ENCODE measurements at places on chromosomes 16 and 17. TPM values are rescaled to one million over a fixed set of nuclear protein-coding genes. Genes with fewer than 3 reads are reported as not detected.
A peak's percentile ranks its signal among the peaks of the same experiment; 100 is the strongest.

The HAPSTR1 gene
- 52.5 TPM for total RNA-seq

The HBA1 gene
- total RNA-seq = not detected

The C1QTNF1 gene
- total RNA-seq = 0.14 TPM

The FLYWCH2 gene
- total RNA-seq = 18.9 TPM

The NPIPA3 gene
- total RNA-seq = 3.0 TPM

The ABCC6 gene
- total RNA-seq = not detected

The CYB561 gene
- total RNA-seq = 1.5 TPM

The CD300E gene
- not detected for total RNA-seq

The TMED6 gene
- total RNA-seq = 1.2 TPM

- peaks cover 9% of the 10 kb centered on the region for H3K36me3 ChIP-seq
- H3K4me1 ChIP-seq = peaks cover 51% of the 10 kb centered on the region
- no peaks in the 10 kb centered on the region for H3K27me3 ChIP-seq
- H3K4me3 ChIP-seq = peak overlapping the region; percentile 99
- H3K27ac ChIP-seq = peak overlapping the region; percentile 98
- peak; percentile 35 for DNase-seq
Observed at GRCh38 chr17:39400547-39401411, 647 bp downstream of the FBXL20 start.

DNA sequence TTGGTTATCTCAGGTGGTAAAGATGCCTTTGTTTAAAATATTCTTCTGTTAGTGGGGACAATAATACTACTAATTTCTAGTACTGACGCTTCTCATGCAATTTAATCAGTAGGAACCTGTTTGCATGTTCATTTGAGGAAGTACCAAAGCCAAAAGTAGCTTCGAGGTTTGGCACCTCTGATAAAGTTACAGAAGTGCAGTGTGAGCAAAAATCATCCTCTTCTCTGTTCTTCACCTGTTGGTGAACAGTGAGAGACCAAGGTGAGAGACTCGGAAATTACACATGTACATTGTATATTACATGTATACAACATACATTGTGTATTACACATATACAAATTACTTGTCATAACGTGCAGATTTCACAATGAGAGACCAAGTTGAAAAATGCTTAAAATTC lies 404.6 kb downstream of the MAF start:
- H3K27ac ChIP-seq = no peak overlapping the region
- no peak for DNase-seq
- H3K4me3 ChIP-seq = no peak overlapping the region
- peaks cover 6% of the 10 kb centered on the region for H3K4me1 ChIP-seq
- H3K27me3 ChIP-seq = peaks cover 2% of the 10 kb centered on the region
- H3K36me3 ChIP-seq = no peaks in the 10 kb centered on the region

DNA sequence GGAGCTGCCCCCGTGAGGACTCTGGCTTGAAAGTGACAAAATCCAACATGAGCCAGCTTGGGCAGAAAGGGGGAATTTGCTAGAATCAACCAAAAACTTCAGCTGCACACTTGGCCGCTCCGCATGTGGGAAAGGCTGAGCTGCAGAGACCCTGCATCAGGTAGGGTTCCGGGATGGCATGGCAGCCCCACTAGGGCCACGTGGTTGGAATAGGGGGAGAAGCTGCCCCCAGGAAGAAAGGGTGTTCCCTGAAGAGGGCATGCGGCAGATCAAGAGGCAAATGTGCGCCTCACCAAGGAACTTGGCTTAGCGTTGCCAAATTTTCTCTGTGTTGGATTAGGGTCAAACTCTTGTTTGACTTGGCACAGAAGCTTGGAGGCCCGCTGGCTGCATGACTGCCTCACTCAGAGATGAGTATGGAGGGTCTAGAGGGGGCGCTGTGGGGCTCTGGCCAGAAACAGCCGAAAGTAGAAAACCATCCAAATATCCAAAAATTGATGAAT lies 29.2 kb upstream of the WFIKKN2 start:
- peak; percentile 14 for DNase-seq
- H3K27ac ChIP-seq = no peak overlapping the region
- H3K27me3 ChIP-seq = no peaks in the 10 kb centered on the region
- no peaks in the 10 kb centered on the region for H3K36me3 ChIP-seq

DNA sequence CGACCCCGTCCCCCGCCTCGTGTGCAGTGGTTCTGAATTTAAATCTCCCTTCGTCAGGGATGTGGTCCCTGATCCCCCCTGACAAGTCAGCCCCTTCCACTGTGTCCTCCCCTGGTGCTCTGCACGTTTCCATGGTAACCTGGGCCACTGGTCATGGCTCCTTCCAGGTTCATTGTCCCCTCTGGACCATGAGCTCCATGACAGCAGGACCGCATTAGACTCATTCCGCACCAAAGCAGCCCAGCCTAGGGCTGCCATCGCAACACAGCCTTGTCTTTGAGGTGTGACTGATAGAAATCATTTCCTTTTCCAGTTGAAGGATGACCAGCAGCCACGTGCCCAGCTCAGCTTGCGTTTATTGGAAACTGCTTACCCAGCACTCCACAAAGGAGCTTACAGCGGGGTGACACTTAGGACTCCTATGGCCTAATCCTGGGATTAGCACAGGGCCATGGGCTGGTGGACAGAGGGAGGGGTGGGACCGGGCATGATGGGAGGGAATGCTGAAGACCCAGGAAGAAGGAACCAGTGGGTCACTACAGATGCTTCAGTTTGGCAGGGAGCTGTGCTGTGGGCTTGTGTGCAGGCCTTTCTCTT lies 7.6 kb downstream of the RCVRN start:
- H3K27me3 ChIP-seq = peaks cover 9% of the 10 kb centered on the region
- no peak overlapping the region for H3K4me3 ChIP-seq
- no peak for DNase-seq

DNA sequence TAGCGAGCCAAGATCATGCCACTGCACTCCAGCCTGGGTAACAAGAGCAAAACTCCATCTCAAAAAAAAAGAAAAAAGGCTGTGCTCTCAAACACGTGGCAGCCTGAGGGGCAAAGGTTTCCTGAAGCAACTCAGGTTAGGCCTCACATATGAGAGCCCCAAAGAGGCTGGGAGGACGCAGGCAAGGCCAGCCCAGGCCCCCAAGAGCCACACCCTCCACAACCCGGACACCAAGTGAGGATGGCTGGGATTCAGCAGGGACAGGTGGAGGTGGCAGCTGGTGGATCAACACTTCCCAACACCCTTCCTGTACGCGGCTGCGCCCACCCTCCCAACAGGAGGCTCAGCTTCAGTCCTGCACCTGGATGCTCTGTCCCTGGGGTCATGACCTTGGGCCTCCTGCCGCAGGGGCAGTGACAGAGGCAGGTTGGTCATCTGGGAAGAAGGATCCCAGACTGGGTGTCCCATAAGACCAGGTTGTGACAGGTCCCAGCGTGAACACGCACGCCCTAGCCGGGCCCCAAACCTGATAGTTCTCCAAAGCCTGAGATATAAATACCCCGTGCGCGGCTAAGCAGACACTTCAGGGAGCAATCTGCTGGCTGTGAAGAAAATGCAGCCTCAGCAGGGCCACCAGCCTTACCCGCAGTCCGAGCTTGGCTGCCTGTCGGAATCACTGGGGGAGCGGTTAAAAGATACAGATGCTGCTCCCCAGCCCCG lies 78.1 kb downstream of the TIMM22 start:
- H3K27me3 ChIP-seq = no peaks in the 10 kb centered on the region
- no peak overlapping the region for H3K4me3 ChIP-seq
- H3K4me1 ChIP-seq = no peaks in the 10 kb centered on the region
- H3K27ac ChIP-seq = no peak overlapping the region
- DNase-seq = no peak
- peaks cover 9% of the 10 kb centered on the region for H3K36me3 ChIP-seq

DNA sequence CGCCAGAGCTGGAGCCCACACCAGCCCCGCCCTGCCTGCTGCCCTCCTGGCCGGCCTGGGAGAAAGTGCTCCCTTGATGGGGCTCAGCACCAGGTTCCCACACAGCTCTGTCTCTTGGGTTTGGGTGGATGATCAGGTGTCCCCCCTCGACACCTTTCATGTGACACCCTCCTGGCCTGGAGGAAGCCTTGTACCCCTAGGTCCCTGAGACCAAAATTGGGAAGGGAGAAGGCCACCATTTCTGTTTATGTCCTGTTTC lies 19.4 kb upstream of the PLLP start:
- DNase-seq = no peak
- no peak overlapping the region for H3K4me3 ChIP-seq
- no peaks in the 10 kb centered on the region for H3K27me3 ChIP-seq
- H3K36me3 ChIP-seq = no peaks in the 10 kb centered on the region
- no peak overlapping the region for H3K27ac ChIP-seq
- peaks cover 7% of the 10 kb centered on the region for H3K4me1 ChIP-seq

GRCh38 chr16:85780281-85780680 lies 19.1 kb downstream of the EMC8 start:
- no peak for DNase-seq
- H3K4me1 ChIP-seq = peaks cover 14% of the 10 kb centered on the region
- H3K36me3 ChIP-seq = peaks cover 28% of the 10 kb centered on the region
- no peak overlapping the region for H3K4me3 ChIP-seq

DNA sequence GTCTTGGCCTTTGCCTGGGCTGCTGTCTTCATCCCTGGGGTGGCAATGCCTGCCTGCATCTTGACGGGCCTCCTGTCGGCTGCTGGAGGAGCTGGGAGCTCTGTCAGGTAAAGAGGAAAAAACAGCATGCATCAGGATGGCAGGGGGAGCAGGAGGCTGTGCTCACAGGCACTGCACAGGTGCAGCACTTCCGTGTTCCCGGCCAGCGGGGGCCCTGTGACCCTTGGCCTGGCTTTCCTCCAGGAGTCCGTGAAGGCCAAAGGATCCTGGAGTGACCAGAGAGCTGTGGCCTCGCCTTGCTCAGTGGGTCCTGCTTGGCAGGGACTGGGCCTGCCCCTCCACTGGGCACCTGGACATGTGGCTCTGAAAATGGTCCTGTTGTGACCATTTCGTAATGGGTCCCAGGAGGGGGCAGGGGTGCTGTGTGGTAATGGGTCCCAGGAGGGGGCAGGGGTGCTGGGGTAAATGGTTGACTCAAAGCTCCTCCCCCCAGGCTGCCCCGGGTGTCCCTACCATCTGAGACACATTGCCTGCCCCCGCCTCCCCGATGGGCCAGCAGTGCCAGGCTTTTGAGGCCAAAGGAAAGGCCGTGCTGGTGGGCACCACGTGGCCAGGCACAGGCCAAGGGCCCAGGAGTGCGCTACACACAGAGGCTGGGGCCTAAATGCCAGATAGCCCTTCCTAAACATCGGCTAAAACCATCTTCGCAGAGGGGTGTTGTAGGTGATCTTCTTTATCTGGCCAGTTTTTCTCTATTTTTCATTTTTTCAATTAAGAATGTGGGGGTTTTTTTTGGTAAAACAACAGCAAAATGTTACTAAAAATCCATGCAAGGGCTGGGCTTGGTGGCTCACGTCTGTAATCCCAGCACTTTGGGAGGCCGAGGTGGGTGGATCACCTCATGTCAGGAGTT lies 4.0 kb upstream of the FASN start:
- DNase-seq = no peak
- peaks cover 21% of the 10 kb centered on the region for H3K4me1 ChIP-seq
- H3K27me3 ChIP-seq = no peaks in the 10 kb centered on the region
- peak overlapping the region; percentile 52 for H3K27ac ChIP-seq
- H3K36me3 ChIP-seq = peaks cover 11% of the 10 kb centered on the region

DNA sequence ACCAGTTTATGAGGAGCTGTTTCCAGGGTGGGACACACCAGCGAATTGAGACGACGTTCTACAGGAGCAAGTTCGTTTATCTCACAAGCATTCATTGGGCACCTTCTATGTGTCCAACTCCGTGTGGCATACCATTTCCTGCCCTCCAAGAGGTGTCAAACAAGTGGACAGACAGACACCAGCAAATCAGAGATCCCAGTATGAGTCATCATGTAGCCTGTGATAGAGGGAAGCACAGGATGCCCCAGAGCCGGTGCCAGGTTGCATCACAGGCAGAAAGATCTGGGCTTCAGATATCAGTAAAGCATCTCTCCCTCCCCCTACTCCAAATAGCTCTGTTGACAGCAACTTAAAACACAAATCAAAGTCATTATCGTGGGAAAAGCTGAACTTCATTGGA lies 31.8 kb upstream of the MAF start:
- H3K27ac ChIP-seq = no peak overlapping the region
- no peak overlapping the region for H3K4me3 ChIP-seq
- peaks cover 10% of the 10 kb centered on the region for H3K4me1 ChIP-seq
- no peaks in the 10 kb centered on the region for H3K36me3 ChIP-seq
- DNase-seq = peak; percentile 21

- no peak overlapping the region for H3K27ac ChIP-seq
- DNase-seq = no peak
- peaks cover 39% of the 10 kb centered on the region for H3K27me3 ChIP-seq
- no peaks in the 10 kb centered on the region for H3K36me3 ChIP-seq
- H3K4me1 ChIP-seq = peaks cover 8% of the 10 kb centered on the region
Observed at GRCh38 chr17:72616447-72616846, 476.0 kb downstream of the SLC39A11 start.

DNA sequence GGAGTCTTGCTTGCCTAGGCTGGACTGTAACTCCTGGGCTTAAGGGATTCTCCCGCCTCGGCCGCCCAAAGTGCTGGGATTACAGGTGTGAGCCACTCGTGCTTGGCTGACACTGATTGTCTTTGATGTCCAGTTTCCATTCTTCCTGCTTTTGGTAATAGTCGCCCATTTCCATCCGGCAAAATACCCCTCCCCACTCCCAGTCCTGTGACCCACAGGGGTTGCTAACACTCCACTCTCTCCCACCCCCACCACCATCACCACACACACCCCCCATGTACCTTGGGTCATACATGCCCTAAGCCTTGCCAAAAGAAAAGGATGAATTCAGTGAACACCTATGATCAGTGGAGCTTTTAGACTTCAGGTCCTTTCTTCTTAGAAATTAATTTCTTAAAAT lies 52.8 kb upstream of the MYH10 start:
- DNase-seq = no peak
- H3K4me3 ChIP-seq = no peak overlapping the region
- H3K4me1 ChIP-seq = no peaks in the 10 kb centered on the region
- peaks cover 12% of the 10 kb centered on the region for H3K27me3 ChIP-seq

GRCh38 chr16:79456036-79456435 lies 144.5 kb downstream of the MAF start:
- H3K27ac ChIP-seq = no peak overlapping the region
- H3K27me3 ChIP-seq = peaks cover 7% of the 10 kb centered on the region
- DNase-seq = no peak
- peaks cover 2% of the 10 kb centered on the region for H3K4me1 ChIP-seq
- H3K4me3 ChIP-seq = no peak overlapping the region
- H3K36me3 ChIP-seq = no peaks in the 10 kb centered on the region

GRCh38 chr17:55500103-55500502 lies 11.1 kb downstream of the SMIM36 start:
- no peak overlapping the region for H3K27ac ChIP-seq
- H3K36me3 ChIP-seq = no peaks in the 10 kb centered on the region
- H3K4me3 ChIP-seq = no peak overlapping the region
- no peaks in the 10 kb centered on the region for H3K4me1 ChIP-seq
- peak; percentile 3 for DNase-seq
- H3K27me3 ChIP-seq = peaks cover 3% of the 10 kb centered on the region

- H3K4me3 ChIP-seq = no peak overlapping the region
- DNase-seq = no peak
- no peaks in the 10 kb centered on the region for H3K36me3 ChIP-seq
- no peak overlapping the region for H3K27ac ChIP-seq
- H3K4me1 ChIP-seq = peaks cover 11% of the 10 kb centered on the region
Observed at GRCh38 chr17:76796081-76796480, 58.2 kb downstream of the MFSD11 start.

GRCh38 chr17:64628641-64629040 lies 33.5 kb downstream of the SMURF2 start:
- H3K27me3 ChIP-seq = no peaks in the 10 kb centered on the region
- peak overlapping the region; percentile 87 for H3K27ac ChIP-seq
- peak overlapping the region; percentile 61 for H3K4me3 ChIP-seq
- peak; percentile 47 for DNase-seq
- H3K36me3 ChIP-seq = peaks cover 2% of the 10 kb centered on the region

- DNase-seq = no peak
- no peak overlapping the region for H3K27ac ChIP-seq
- H3K27me3 ChIP-seq = no peaks in the 10 kb centered on the region
- no peaks in the 10 kb centered on the region for H3K4me1 ChIP-seq
- H3K4me3 ChIP-seq = no peak overlapping the region
Observed at GRCh38 chr17:81197831-81198490, 24.8 kb downstream of the CEP131 start.

All from activated CD8-positive, alpha-beta T cell treated with anti-CD3 and anti-CD28 coated beads for 36 hours (primary cell).